ENCODE measurements at places on chromosomes 12 and 14. TPM values are rescaled to one million over a fixed set of nuclear protein-coding genes. Genes with fewer than 3 reads are reported as not detected.

GRCh38 chr12:95319694-95320331 is 102.2 kb downstream of the VEZT start:
- H3K4me1 ChIP-seq: peaks cover 94% of the 10 kb centered on the region
- H3K27ac ChIP-seq: no peak overlapping the region
- no peaks in the 10 kb centered on the region for H3K27me3 ChIP-seq
- no peak for DNase-seq

DNA sequence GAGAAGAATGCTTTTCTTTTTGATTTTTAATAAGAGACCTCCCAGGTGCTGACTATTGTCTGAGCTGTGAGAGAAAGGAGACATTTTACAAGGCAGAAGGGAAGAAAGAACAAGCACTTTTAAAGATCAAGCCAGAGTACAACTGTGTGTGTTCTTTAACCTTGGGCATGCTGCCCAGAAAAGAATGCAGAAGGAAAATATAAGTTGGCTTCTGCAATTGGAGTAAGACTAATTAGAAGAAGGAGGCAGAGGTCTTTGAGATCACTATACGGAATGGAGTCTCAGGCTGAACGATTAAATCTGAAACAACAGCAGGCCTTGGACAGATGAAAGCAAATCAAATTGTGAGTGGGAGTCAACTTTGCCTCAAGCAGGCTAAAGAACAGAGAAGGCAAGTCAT is 230.5 kb downstream of the ATP23 start:
- DNase-seq: no peak
- no peak overlapping the region for H3K27ac ChIP-seq
- no peaks in the 10 kb centered on the region for H3K27me3 ChIP-seq

GRCh38 chr12:62778187-62778586 is 156.8 kb downstream of the PPM1H start:
- no peak for DNase-seq
- H3K36me3 ChIP-seq: no peaks in the 10 kb centered on the region

LRP1-AS gene
- not detected for total RNA-seq

GRCh38 chr12:122730215-122731014 is at the start of gene HCAR1:
TSS of gene HCAR1 (minus strand) at chr12:122730844. CDS start at chr12:122730339, 505 bp downstream.
- no peak within 1 kb of the TSS for H3K4me3 ChIP-seq
- peaks cover 11% of the 10 kb centered on the region for H3K4me1 ChIP-seq
- no peaks in the 10 kb centered on the region for H3K27me3 ChIP-seq
- no peak for DNase-seq
- H3K27ac ChIP-seq: no peak within 1 kb of the TSS
- no peaks in the 10 kb centered on the region for H3K36me3 ChIP-seq

DNA sequence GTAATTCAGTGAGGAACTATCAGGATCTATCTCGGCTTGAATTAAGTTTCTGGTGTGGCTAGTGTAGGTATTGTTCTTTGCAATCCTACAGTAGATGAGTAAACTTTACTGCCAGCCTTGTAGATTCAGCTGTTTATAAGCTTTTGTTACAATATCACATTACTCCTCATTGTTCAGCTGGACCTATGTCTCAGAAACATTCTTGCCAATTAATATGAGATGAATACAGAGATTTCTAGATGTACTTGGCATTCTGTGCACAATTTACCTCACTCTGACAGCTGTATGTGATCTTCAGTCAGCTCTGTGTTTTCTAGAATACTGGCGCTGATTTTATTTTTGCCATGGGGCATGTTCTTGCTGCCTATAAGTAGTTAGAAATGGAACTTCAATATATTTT is 55.7 kb downstream of the METTL25 start:
- H3K27me3 ChIP-seq: no peaks in the 10 kb centered on the region
- no peak overlapping the region for H3K4me3 ChIP-seq
- no peak for DNase-seq
- H3K36me3 ChIP-seq: no peaks in the 10 kb centered on the region
- H3K4me1 ChIP-seq: no peaks in the 10 kb centered on the region

RTL1 gene
- not detected for total RNA-seq

PRB2 gene
- total RNA-seq: not detected

- H3K4me3 ChIP-seq: no peak overlapping the region
- no peak overlapping the region for H3K27ac ChIP-seq
- no peaks in the 10 kb centered on the region for H3K36me3 ChIP-seq
- peaks cover 36% of the 10 kb centered on the region for H3K27me3 ChIP-seq
- DNase-seq: no peak
Measured at GRCh38 chr12:4584281-4584680, 22.3 kb downstream of the DYRK4 start.

- H3K4me3 ChIP-seq: no peak overlapping the region
- no peak overlapping the region for H3K27ac ChIP-seq
- no peaks in the 10 kb centered on the region for H3K36me3 ChIP-seq
- no peaks in the 10 kb centered on the region for H3K4me1 ChIP-seq
Measured at GRCh38 chr14:56687123-56687522, 107.5 kb downstream of the TMEM260 start.

- no peak for DNase-seq
- H3K4me1 ChIP-seq: no peaks in the 10 kb centered on the region
- no peaks in the 10 kb centered on the region for H3K36me3 ChIP-seq
- no peak overlapping the region for H3K27ac ChIP-seq
- H3K27me3 ChIP-seq: no peaks in the 10 kb centered on the region
Measured at GRCh38 chr12:23217667-23218066, 592.7 kb downstream of the ETNK1 start.

- DNase-seq: no peak
- H3K4me3 ChIP-seq: no peak overlapping the region
- H3K36me3 ChIP-seq: no peaks in the 10 kb centered on the region
- H3K4me1 ChIP-seq: no peaks in the 10 kb centered on the region
Measured at GRCh38 chr14:39768589-39768988, 336.4 kb upstream of the FBXO33 start.

KLRC1 gene
- total RNA-seq: not detected

DNA sequence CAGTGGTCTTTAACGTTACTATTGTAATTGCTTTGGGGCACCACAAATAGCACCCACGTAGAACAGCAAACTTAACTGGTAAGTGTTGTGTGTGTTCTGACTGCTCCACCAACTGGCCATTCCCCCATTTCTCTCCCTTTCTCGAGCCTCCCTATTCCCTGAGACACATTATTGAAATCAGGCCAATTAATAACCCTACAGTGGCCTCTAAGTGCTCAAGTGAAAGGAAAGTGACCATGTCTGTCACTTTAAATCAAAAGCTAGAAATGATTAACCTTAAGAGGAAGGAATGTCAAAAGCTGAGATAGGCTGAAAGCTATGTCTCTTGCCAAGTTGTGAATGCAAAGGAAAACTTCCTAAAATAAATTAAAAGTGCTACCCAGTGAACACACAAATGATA is 22.3 kb downstream of the PPP1R13B start:
- no peaks in the 10 kb centered on the region for H3K4me1 ChIP-seq
- H3K36me3 ChIP-seq: no peaks in the 10 kb centered on the region
- no peak overlapping the region for H3K4me3 ChIP-seq
- H3K27ac ChIP-seq: no peak overlapping the region
- no peaks in the 10 kb centered on the region for H3K27me3 ChIP-seq

DNA sequence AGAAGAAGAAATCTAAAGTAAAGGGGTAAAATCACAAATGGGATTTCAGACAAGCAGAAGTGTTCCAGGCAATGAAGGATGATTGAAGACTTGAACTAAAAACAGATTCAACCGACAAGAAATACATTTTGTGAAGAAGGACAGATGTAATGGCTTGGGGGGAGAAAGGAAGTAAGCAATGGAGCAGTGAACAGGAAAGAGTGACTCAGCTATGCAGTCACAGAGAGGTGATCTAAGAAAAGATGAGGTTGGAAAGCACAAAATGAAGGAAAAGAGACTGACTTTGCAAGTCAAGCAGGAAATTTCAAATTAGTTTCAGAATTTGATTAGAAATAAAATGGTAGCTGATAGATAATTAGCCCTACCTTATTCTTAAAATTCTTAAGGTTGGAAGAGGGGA is 66.5 kb downstream of the PUS7L start:
- no peaks in the 10 kb centered on the region for H3K27me3 ChIP-seq
- H3K36me3 ChIP-seq: no peaks in the 10 kb centered on the region
- no peaks in the 10 kb centered on the region for H3K4me1 ChIP-seq
- H3K4me3 ChIP-seq: no peak overlapping the region
- H3K27ac ChIP-seq: no peak overlapping the region
- DNase-seq: no peak

DNA sequence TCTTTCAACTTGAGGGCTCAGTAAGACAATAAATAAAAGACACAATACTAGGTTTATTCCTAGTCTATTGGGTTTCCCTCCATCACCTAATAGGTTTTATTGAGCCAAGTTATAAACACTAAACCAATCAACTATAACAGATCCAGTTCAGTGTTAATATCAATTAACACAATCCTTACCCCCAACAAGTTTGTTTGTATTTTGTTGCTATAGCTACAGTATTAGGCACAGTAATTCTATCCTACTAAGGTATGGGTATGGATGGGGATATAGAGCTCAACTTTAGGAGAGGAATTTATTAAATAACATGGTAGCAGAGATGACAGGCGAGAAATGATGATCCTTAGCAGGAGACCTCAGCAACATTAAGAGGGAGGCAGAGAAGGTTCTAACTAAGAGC is 13.3 kb downstream of the PPP4R3A start:
- DNase-seq: no peak
- H3K4me1 ChIP-seq: no peaks in the 10 kb centered on the region
- no peak overlapping the region for H3K4me3 ChIP-seq
- no peak overlapping the region for H3K27ac ChIP-seq
- peaks cover 14% of the 10 kb centered on the region for H3K36me3 ChIP-seq
- no peaks in the 10 kb centered on the region for H3K27me3 ChIP-seq

CPNE6 gene
- total RNA-seq: not detected

DNA sequence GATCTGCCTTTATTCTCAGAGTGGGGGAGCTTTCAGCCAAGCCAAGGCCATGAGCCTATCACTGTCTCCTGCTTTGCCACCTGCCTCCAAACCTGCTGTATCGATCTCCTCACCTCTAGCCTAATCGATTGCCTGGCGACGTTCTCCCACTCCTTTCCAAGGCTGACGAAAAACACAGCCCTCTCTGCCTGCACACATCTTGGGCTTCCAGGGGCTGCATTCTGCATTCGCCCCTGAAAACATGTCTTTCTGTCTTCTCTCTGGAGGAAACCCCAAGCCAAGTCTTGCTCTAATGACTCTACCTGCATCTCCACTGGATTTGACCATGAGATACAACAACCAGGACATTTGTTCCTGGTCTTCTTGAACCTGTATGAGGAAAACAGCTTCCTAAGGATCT is 540.7 kb downstream of the BCL11B start:
- H3K27ac ChIP-seq: no peak overlapping the region
- H3K4me3 ChIP-seq: no peak overlapping the region
- DNase-seq: no peak
- no peaks in the 10 kb centered on the region for H3K27me3 ChIP-seq

GRCh38 chr14:91277546-91278382 is 33.3 kb upstream of the GPR68 start:
- H3K27ac ChIP-seq: no peak overlapping the region
- no peaks in the 10 kb centered on the region for H3K27me3 ChIP-seq
- no peak overlapping the region for H3K4me3 ChIP-seq
- no peaks in the 10 kb centered on the region for H3K4me1 ChIP-seq

GRCh38 chr12:2124466-2125023 is 71.8 kb downstream of the CACNA1C start:
- no peak overlapping the region for H3K27ac ChIP-seq
- H3K4me1 ChIP-seq: peaks cover 34% of the 10 kb centered on the region
- H3K4me3 ChIP-seq: no peak overlapping the region
- peaks cover 4% of the 10 kb centered on the region for H3K36me3 ChIP-seq
- H3K27me3 ChIP-seq: no peaks in the 10 kb centered on the region

DNA sequence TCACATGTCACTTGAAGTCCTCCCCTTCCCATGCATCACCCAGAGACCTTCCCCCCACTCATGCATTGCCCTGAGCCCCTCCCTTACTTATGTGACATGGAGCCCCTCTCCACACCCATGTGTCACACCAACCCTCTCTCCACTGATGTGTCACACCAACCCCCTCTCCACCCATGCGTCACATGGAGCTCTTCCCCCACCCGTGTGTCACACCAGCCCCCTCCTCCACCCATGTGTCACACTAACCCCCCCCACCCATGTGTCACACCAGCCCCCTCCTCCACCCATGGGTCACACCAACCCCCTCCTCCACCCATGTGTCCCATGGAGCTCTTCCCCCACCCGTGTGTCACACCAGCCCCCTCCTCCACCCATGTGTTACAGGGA is 30.4 kb downstream of the RTL1 start:
- no peak overlapping the region for H3K4me3 ChIP-seq
- no peaks in the 10 kb centered on the region for H3K4me1 ChIP-seq
- no peak overlapping the region for H3K27ac ChIP-seq
- peaks cover 14% of the 10 kb centered on the region for H3K36me3 ChIP-seq
- no peaks in the 10 kb centered on the region for H3K27me3 ChIP-seq
- no peak for DNase-seq

DNA sequence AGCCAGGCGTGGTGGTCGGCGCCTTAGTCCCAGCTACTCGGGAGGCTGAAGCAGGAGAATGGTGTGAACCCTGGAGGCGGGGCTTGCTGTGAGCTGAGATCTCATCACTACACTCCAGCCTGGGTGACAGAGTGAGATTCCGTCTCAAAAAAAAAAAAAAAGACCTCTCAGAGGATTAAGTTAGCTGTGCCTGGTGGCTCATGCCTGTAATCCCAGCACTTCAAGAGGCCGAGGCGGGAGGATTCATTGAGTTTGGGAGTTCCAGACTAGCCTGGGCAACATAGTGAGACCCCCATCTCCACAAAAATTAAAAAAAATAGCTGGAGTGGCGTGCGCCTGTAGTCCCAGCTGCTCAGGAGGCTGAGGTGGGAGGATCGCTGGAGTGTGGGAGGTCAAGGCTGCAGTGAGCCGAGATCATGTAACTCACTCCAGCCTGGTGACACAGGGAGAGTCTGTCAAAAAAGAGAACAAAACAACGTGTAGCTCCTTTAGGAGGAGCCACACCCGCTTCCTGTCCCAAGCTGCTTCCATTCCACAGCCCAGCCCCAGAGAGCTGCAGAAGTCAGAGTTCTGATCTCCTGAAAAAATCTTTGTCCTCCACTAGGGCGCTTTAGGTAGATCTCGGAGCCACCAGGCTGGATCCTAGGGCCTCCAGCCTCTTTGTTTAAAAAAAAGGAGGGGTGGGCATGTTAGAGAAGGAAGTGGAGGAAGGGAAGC is 11.5 kb upstream of the ULK1 start:
- H3K27me3 ChIP-seq: no peaks in the 10 kb centered on the region
- H3K4me1 ChIP-seq: peaks cover 22% of the 10 kb centered on the region
- H3K4me3 ChIP-seq: no peak overlapping the region
- no peaks in the 10 kb centered on the region for H3K36me3 ChIP-seq

DNA sequence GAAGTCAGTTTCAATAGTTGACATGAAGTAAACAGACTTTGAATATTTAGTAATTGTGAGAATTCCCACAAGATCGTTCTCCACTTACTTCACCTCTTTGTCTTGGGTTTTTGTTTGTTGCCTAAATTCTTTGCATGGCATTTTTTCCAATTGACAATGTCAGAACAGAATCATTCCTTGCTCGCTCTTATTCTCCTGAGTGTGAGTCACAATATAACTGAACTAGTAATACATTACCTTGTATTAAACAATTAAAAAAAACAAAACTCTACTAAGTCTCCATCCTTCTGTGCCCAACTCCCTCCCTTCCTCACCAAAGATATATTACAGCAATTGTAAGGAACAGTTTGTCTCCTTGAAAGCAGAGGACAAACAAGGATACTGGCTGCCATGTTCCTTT is 638.8 kb upstream of the NOVA1 start:
- no peak overlapping the region for H3K4me3 ChIP-seq
- no peaks in the 10 kb centered on the region for H3K4me1 ChIP-seq
- no peaks in the 10 kb centered on the region for H3K27me3 ChIP-seq
- H3K27ac ChIP-seq: no peak overlapping the region

All from SJSA1 (cell line).